Fibroblast of villous mesenchyme (primary cell): ENCODE measurements at places on chromosomes 6 and 20.

- no peak for DNase-seq
These were observed 31.8 kb downstream of the HFE start for GRCh38 chr6:26118999-26119398.

DNA sequence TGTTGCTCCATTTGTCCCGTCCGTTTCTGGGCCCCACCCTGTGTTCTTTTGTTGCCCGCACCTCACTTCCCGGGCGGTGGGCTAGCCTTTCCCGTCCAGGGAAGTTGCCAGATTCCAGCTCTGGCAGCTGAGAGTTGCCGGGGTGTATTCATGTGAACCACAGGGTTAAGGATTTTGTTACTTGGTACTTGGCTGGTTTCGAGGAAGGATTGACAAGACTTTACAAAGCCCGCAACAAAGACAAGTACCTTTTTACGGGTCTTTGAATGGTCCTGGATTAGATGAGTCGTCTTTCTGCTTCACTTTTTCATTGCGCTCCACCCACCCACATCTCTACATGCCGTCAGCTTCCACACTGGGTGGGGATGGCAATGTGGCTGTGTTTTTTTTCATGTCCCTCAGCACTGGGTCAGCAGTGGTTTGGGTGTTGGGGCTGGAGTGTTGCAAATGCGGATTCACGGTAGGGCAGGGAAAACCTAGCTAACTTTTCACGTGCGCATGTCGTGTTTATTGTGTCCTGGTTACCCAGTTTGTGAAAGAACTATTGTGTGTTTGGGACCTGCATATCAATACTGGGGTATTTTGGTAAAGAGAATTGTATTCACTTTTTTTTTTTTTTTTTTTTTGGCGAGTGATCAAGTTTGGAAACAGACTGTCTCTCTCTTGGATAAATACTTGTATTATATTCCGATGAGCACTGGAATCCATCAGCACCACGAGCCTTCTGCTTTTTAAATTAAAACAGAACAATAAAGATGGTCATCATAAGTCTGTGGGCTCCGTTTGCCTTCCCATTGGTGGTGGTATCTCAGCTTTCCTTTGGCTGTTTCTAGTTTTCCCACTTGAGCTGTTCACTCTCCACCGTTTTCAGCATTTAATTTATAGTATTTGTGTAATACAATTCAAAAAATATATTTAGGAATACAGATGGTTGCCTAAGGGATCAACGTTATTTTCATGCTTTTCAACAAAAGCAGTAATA is 1.2 kb downstream of the DUSP22 start:
- peak; percentile 23 for DNase-seq

DNA sequence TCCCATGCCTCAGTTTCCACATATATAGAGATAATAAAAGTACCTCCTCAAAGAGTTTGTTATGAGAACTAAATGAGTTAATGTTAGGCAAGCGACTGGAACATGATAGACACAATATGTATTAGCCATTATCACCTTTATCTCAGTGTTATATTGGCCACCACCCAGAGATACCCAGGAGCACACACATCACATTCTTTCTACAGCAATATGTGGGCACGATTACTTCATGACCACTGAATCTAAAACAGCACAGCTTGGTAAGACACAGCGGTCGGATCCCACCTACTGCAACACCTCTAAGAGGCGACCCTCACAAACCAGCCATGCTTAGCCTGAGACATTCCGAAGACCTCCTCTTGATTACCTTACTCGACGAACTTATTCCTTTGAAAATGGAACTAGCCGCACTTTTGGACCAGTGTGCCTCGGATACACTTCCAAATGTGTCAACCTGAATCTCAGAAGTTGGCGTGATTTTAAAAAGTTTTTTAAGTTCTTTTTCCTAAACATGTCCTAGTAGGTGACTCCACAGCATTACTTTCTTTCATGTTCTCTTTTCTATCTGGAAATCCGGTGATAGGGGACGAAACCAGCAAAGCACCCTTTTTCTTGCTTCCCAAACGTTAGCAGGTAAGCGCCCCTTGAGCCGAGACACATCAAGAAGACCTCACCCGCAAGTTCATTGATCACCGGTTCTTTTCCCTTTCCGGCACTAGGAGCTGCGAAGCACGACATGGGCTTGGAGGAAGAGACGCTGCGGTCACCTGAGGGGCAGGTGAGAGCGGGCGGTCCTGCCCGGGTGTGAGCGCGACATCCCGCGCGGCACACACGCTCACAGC is 923 bp downstream of the GMDS start:
- DNase-seq, result no peak

GRCh38 chr6:6901205-6901719 is 206.5 kb upstream of the RREB1 start:
- no peak for DNase-seq

DNA sequence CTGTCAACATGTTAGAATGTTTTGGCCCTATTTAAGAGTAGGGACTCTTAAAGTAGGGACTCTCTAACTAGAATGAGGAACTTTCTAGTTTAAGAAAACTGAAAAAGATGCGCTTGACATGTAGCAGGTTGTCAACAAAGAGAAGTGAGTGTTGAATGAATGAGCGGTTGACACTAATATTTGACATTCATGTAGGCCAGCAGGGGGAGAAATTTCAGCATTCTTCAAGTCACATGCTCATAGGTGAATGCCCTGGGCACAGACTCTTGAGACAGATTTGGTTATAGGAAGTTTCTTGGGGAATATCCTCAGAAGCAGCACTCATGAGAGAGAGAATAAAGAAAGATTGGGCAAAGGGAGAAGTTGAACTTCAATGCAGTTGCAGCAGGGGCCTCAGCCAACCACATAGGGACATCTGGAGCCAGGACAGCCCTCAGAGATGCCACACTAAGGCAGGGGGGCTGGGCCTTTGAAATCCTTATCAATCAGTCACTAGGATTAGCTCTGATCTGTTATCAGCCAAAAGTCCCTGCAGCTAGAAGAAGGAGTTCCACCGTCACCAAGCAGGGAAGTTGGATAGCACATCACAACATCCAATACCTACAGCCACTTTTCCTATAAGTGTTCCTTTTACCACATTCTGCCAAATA is 145.1 kb upstream of the FKBP1C start:
- DNase-seq, result no peak

- DNase-seq, result no peak
These were observed 13.3 kb downstream of the MAFB start for GRCh38 chr20:40675599-40676221.

DNA sequence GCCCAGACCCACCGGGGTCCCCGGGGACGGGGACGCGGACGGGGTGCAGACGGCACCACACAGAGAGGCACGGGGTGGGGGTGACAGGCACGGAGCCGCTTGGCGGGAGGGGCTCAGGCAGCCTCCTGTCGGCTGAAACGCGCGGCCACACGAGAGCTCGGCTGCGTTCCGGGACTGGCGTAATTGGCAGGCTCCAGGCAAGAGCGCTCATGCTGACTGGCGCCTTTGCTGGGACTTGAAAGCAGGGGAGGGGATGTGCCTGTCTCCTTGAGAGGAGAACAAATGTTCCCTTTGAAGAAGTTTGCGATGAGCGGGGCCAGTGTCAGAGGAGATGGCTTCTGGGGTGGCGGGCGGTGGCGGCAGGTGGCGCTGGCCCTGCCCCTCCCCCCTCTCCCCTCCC is 25.8 kb downstream of the BHLHE23 start:
- no peak for DNase-seq

DNA sequence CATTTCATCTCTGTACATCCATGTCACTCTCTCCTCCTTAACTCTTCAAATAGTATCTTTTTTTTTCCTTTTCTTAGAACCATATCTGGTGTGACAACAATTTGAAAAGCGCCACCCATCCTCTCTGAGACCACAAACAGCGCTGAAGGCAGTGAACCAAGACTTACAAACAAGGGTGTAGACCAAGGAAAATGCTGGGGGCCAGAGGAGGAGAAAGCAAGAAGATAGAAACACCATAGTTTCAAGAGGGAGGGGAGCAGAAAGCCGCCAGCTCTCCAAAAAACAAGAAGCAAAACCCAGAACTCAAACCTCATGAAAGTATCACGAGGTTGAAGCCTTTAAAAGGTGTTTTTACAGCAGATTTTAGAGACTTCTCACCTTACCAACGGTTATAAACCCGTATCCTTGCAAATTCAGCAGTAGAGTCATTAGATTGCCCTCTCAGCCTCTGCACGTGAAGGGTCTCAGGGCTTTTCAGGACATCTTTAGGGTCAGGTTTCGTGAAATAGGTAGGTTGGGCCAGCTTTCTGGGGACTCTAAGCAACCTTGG is 13.3 kb upstream of the RIPOR2 start:
- DNase-seq, result no peak

DNA sequence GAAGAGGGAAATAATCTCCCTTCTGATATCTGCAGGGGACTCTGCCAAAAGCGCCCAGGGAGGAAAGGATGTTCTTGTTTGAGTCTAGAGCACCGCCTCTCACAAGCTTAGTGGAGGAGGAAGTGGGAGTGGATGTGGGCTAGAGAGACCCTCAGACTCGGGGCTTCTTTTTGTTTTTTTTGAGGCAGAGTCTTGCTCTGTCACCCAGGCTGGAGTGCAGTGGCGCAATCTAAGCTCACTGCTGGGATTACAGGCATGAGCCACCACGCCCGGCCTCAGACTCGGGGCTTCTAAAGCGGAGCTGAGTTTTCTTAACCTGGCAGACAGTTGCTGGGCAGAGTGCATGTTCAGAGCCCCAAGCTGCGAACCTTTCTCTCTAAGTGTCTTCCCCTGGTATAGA is 310.8 kb downstream of the BMP7 start:
- no peak for DNase-seq

- DNase-seq, result no peak
These were observed 103.1 kb upstream of the SMLR1 start for GRCh38 chr6:130724089-130724488.

DNA sequence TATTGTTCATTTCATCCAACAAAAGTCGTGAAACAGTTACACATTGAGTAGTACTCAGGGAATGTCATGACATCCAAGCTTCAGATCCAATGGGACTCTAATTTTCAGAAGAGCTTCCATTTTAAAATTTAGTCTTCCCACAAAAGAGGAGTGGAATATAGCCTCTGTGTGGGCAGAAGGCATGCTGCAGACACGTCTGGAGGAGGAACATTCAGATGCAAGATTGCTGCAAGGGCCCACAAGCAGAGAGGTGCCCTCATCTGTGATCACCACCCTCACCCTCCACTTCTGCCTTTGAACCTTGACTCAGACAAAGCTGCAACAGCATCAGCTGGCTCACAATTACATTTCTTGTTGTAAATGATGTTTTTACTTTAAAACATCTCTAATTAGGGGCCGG is 29.9 kb downstream of the NRN1 start:
- DNase-seq, result no peak

- DNase-seq, result peak; percentile 37
These were observed 50.1 kb downstream of the NFATC2 start for GRCh38 chr20:51492167-51493092.

DNA sequence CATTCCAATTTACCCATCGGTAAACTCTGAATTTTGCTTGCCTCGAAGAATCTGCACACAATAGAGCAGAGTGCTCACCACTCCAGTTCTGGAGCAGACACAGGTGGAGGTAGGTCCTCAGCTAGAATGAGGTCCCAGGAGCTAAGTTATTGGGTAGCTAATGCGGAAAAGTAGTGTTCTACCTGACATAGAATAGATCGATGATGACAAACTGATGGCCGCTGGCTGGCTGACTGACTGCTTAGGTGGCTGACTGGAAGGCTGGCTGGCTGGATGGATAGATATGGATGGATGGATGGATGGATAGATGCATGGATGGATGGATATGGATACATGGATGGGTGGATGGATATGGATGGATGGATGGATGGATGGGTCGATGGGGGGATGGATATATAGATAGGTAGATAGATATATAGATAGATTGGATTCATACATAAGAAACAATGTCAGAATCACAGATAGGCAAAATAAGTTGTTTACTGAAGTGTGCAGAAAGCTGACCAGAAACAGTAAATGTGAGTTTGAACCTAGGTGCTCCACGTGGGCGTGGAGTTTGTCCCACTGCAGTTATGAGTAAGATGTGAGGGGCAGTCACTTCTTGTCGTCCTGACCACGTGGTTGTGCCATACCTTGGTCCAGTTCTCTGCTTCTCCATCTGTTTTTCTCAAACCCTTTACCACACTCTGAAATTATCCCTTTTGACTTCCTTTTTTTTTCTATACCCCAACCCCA is 62.1 kb downstream of the TBXT start:
- no peak for DNase-seq

DNA sequence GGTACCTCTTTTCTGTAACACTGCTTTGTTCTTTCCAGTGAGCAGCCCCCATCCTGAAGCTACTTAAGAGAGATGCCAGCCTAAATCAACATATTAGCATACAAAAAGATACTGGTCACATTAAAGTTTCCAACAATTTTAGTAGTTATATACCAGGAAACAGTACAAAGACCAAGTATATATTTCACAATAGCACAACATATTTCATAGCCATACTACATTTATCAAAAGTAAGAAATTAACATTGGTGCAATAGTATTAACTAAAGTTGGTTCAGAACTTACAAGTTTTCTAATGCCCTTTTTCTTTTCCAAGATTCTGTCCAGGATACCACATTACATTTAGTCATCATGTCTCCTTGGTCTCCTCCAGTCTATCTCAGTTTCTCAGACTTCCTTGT is 641.0 kb upstream of the GJE1 start:
- DNase-seq, result no peak

DNA sequence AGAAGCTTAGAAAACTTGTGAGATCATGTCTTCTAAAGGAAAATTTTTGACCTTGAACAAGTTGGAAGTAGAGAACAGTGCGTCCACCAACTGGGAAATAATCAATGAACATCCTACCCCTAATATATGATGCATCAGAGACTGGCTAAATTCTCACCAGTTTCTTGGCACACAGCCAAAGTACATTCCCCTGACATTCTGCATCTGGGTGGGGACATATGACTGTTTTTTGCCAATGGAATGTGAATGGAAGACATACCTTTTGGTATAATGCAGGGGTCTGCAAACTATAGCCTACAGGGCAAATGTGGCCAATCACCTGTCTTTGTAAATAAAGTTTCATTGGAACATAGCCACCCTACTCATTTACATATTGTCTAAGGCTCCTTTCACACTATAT is 84.7 kb downstream of the HAO1 start:
- no peak for DNase-seq

- DNase-seq, result peak; percentile 69
These were observed 24.2 kb downstream of the FKBP1A start for GRCh38 chr20:1368448-1369199.

DNA sequence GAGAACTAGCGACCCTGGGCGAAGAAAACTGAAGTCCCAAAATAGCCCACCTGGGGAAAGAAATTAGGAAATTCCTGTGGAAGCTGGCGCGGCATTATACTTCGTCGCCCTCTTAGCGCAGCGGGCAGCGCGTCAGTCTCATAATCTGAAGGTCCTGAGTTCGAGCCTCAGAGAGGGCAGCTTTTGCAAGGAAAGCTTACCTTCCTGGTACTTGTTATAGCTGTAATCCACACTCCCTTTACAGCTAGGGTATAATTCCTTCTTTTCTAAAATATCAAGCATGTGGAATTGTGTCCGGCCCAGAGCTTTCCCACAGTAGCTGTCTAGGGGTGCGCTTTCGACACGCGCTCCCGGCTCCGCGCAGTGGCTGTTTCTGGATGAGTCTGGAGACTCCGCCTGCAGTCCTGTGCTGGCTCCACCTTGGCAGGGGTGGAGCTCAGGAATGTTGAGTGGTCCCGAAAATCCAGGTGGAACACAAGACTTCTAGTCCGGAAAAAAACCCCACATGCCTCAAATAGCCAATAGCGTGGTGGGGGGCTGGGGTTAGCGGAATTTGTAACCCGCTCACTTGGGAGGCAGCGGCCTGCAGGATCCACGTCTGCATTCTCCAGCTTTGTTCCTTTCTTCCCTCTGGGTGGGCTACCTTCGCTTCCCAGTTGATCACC is 83.7 kb upstream of the ZNF322 start:
- DNase-seq, result peak; percentile 51
